RWPE1 (cell line): ENCODE measurements at places on chromosomes 2 and 18.

GRCh38 chr2:219689676-219690628, 62.5 kb downstream of the SLC4A3 start:
- peak; percentile 58 for DNase-seq

- no peak for DNase-seq
Observed at GRCh38 chr18:63648241-63648640, 4.2 kb upstream of the SERPINB4 start.

DNA sequence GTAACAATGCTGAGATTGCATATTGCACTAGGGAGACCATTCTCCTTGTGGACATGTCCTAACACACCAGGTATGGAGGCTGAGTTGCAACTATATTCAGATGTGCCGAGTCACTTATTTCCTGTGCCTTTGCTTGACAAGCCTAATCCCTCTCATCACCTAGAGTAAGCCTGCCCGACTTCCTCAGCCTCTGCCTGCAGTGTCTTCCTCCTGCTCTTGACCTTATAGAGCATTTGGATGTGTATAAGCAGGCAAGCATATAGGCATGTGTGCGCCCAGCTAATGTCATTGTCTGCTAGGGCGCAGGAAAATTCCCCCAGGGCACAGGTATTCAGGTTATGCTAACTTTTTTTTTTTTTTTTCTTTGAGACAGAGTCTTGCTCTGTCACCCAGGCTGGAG, 316.9 kb downstream of the CDH2 start:
- DNase-seq = peak; percentile 27

GRCh38 chr2:11746807-11747459, 501 bp downstream of the LPIN1 start:
- peak; percentile 45 for DNase-seq
